ENCODE measurements at places on chromosomes 7 and 10.

GRCh38 chr10:29470355-29470705 is 164.4 kb downstream of the SVIL start:
- no peak for DNase-seq

- no peak for DNase-seq
Observed at GRCh38 chr10:130393342-130393741, 257.2 kb downstream of the GLRX3 start.

- no peak for DNase-seq
Observed at GRCh38 chr7:90320014-90320413, 1.1 kb downstream of the FAM237B start.

DNA sequence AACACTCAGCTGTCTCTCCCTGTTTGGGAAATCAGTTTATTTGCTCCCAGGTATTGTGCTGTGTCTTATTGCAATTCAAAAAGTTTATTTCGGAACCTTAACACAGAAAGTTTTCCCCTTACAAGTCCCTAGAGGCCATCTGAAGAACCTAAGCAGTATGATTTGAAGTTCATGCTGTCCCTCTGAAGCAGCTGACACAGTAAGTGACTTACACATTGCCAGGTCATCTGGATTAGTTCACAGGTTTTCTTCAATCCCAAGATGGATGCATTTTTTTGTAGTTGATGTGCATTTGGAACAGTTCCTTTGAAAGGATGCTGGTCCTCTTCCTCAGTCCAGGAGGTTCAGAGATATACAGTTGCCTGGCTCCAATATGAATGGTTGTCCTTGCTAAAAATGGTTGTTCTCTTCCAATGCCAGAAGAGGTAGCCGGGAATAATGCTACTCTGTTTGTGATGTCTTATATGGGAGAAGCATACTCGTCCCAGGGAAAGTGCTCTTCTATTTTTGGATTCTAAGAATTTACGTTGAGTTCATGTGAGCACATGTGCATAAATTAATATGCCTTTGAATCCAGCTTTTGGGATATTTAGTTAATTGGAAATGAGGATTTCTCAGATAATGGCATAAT is 183.5 kb upstream of the PHYHIPL start:
- no peak for DNase-seq

DNA sequence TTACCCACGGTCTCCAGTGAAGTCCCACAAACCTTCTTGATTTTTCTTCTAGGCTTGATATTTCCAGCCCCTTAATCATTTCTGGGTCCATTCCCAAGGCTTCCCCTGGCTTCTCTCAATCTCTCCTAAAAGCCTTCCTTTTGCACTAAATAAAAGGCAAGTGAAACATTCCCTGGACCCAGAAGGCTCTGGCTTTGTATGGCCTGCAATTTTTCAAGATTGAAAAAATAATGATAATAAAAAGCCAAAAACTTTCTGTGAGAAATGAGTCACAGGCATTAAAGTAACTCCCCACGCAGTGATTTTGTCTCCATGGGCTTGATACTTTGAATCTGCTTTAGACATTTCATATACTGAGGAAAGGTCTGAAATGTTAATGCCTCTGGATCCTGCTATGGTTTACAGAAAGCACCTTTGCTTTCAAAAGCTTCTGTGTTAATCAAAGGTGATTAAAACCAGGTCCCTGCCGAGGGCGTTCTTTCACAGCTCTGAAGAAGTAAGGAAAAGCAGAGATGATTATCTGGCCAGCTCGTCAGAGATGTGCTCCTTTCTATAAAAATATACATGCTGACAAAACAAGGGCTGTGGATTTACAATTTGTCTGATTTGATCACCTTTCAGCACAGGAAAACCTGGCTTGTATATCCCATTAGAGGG is 118.9 kb upstream of the TMEM72 start:
- no peak for DNase-seq

GRCh38 chr10:47156873-47157272 is 143.1 kb upstream of the GDF10 start:
- no peak for DNase-seq

- peak; percentile 57 for DNase-seq
Observed at GRCh38 chr7:114081606-114082425, 163.0 kb upstream of the PPP1R3A start.
